ENCODE measurements at places on chromosomes 6 and 20. TPM values are rescaled to one million over a fixed set of nuclear protein-coding genes. Genes with fewer than 3 reads are reported as not detected.

GRCh38 chr6:27187231-27188060 lies 60.1 kb upstream of the PRSS16 start:
- peak; percentile 10 for DNase-seq

DNA sequence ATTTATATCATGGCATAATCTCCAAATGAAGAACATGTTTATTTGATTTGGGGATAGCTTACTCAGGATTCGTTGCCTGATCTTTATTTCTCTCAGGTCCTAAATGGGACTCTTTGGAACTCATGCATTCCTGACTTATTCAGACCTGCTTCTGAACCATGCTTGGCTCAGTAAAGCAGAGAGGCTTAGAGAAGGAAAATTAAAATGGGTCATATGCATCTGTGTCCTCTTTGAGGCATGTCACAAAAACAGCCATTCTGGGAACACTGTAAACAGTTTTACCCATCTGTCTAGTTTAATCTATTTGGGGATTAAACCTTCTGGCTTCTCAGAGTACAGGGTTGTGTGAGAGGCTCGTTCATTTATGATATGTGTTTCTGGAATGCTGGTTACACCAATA lies 1017.3 kb downstream of the KIF16B start:
- DNase-seq: no peak

DNA sequence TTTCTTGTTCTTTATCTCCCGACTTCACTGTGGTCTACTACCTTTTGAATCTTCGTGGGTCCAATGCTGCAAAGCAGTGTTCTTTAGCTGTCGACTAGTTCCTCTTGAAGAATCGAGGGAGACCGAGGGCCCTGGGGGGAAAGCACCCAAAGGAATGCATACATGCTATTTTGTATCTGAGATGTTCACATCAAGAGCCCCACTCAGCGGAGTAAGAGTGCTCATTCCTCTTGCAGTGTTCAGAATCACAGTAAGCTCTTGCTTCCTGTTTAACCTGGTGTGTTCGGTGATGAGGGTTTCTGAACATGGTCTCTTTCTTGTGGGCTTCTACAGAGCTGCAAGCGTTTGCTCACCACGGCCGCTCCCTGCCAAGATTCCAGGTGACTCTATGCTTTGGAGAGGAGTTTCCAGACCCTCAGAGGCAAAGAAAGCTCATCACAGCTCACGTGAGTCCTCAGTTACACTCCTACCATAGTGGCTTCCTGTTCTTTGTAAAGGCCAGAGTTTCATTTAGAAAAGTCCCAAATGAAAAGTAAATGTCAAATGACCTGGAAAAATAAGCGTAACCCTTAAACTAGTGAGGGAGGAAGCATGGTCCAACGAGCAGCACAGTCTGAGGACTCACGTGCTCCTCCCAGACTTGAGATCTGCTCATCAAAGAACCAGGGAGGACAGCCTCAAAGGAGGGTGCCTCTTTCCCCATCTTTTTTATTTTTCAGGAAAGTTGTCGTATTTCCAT lies 13.3 kb downstream of the IRF4 start:
- DNase-seq: no peak

- peak; percentile 80 for DNase-seq
Observed at GRCh38 chr6:131807644-131808459, at the start of gene ENPP1. Gene ENPP1 (plus strand): TSS chr6:131808020. CDS start chr6:131808036, 16 bp downstream.

Gene TP53INP2
- 11.5 TPM for polyA plus RNA-seq

DNA sequence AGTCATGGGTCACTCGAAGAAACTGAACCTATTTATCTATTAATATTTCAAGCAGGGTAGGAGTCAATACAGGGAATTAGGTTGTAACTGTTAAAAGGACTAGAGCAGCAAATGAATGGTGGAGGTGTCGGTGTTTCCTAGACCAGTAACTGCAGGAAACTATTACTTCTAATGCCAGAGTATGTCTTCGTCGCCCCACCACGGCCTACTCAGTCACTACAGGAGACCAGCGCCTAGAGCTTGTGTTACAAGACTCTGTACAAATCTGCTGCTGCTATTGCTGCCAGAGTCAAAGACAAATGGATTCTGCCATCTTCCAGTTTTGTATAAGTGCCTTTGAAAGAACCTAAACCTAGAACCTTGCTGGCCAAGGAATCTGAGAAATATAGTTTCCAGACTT lies 343.9 kb downstream of the SOX4 start:
- DNase-seq: no peak

DNA sequence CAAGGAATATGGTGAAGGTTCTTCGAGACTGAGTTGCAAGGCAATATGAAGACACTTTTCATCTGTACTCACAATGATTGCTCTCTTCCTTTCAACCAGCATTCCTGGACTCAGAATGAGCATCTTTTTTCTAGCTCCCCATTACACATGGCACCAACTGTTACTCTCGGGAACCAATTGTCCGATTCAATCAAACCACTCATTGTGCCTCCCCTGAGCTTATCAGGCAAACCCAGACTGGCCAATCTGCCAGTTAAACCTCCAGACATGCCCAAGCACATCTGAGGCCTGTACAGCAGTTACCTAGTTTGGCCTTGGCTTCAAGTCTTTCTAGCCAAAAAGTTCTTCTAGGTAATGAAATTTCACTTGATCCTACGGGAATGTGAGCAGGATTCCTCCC lies 164.1 kb downstream of the ID4 start:
- no peak for DNase-seq

DNA sequence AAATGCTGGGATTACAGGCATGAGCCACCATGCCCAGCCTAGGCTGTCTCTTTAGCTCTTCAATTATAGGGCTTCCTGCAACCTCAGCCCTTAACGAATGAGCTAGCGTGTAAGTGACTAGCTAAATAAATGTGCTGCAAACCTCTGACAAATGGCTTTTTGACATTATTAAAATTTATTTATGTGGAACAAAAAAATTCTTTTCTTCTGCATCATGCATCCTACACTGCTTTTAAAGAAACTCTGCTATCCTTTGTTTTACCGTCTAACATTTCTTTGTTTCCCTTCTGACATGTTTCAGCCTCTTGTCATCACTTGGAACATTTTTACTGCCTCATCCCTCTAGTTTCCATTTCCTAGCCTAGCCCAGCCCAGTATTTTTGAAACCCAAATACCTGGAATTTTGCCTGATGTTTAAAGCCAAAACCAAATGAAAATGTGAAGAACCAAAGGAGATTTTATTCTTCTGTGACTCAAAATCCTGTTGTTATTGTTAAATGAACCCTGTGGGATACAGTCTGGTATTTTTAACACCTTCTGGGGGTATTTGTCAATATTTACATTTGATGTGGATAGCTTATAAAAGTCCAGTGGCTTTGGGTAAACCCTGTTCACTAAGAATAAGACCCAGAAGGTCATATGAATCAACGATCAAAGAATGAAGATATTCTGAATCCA lies 9.5 kb downstream of the NT5E start:
- DNase-seq: peak; percentile 75

Gene AURKA
- polyA plus RNA-seq: 6.9 TPM

GRCh38 chr6:2982426-2983117 lies 11.2 kb upstream of the SERPINB6 start:
- DNase-seq: no peak

Gene TFAP2A
- polyA plus RNA-seq: 0.84 TPM

DNA sequence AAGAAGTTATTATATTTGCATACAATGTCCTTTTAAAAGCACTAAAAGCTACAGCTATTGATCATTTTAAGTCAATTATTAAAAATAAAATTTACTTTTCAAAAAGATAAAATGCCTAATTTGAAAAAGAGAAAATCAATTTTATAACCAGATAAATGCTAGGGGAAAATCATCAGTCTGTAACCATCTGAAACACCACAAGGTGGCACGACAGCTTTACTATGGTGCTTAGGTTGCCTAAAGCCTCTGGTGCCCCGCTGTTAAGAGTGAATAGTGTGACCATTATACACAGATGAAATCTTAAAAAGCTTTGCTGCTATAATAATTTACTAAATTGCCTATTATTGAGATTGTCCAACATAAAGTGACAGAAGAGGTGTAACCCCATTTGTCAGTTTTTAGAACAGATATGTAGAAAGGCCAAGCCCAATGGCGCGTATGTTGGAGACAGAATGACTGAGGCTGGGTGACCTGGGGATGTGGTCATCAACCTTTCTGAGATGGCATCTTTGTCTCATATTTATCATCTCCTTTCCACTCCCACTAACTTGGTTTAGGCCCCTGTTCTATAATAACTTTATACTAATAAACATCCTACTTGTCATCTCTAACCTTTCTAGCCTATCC lies 100.8 kb downstream of the MOXD1 start:
- peak; percentile 25 for DNase-seq

Gene LY6G6C
- 0.28 TPM for polyA plus RNA-seq

DNA sequence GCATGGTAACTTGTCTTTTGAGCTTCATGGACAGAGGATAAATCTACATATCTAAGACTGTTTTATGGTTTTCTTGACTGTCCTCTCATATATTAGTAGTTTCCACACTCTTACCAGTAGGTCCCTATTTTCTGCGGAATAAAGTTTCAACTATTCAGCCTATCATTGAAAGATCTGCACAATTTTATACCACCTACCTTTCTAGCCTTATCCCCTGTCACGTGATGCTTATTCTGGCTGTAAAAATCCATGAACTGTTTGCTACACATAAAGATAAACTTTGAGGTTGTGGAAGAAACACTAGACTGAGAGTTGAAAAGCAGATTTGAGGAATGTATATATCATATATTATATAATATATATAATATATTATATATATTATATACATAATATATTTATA lies 423.8 kb downstream of the TENT5A start:
- no peak for DNase-seq

DNA sequence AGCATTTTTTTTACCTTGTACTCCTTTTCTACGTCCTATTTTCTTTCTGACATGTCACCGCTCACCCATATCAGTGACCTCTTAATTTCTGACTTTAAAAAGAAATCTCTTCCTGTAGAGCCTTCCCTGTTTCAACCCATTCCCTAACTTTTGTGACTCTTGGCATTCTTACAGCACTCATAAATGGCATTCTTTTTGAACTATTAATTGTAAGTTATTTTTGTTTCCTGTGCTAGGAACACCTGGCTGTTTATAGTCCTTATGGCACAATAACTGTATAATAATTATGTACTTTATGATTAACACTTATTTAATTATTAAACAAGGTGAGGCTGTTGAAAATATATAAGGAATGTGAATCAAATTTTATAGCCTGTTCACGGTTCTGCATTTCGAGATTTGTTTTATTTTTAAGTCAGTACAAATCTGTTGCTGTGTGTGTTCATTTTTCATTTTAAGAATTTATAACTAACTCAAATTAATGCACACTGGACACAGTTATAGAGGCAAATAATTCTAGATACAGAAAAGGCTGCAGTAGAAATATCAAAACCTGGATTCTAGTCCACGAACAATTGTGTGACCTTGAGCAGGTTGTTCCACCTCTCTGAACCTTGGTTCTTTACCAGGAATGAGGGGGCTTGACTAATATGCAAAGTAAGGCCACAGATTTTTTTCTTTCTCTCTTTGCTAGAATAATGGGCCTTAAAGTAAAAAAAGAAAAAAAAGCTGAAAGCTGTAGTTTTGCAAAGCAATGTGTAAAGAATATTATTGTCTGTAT lies 1.5 kb downstream of the KIZ start:
- no peak for DNase-seq

Gene RRAGD
- 113 TPM for polyA plus RNA-seq

Gene C6orf52
- 1.5 TPM for polyA plus RNA-seq

DNA sequence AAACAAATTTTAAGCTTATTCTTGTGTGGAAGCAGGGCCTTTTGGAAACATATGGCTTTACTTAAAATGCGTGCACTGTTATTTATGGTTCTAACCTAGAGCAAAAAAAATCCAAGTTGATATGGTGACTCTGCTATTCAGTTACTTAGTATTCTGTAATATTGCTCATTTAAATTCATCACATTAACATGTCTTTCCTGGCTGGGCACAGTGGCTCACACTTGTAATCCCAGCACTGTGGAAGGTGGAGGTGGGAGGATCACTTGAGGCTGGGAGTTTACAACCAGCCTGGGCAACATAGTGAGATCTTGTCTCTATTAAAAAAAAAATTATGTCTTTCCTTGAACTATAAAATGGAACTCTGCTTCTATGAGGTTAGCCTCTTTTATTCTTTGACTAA lies 57.8 kb upstream of the SDHAF4 start:
- DNase-seq: no peak

DNA sequence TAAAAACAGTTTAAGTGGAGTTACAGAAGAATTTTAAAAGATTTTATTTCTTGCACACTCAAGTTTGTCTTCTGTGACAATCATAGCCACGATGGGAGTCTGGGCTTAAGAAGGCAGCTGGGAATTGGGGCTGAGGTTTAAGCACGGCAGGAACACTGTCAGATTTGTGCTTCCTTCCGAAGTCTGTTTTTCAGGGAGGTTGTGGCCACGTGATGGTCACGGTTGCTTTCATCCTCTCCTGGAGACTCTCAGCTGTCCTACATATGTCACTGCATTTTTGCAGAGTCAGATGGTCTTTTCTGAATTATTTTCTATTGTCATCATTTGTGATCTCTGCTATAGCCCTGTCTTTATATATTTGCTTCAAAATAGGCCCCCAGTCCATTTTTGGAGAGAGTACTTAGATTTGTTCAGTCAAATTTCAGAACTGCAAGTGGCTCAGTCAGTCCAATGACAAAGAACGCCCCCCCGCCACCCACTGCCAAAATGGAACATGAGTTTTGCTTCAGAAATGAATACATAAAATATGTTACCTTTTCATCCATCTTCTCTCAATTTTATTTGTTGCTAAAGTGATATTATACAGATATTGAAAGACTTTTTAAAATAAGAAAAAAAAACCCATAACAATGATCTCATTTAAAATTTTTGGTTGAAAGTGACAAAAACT lies 111.8 kb upstream of the ZFP64 start:
- DNase-seq: no peak

- DNase-seq: no peak
Observed at GRCh38 chr6:157019115-157019641, 242.0 kb downstream of the ARID1B start.

Gene RAMACL
- polyA plus RNA-seq: 0.46 TPM

Gene HLA-DQB2
- polyA plus RNA-seq: 0.70 TPM

DNA sequence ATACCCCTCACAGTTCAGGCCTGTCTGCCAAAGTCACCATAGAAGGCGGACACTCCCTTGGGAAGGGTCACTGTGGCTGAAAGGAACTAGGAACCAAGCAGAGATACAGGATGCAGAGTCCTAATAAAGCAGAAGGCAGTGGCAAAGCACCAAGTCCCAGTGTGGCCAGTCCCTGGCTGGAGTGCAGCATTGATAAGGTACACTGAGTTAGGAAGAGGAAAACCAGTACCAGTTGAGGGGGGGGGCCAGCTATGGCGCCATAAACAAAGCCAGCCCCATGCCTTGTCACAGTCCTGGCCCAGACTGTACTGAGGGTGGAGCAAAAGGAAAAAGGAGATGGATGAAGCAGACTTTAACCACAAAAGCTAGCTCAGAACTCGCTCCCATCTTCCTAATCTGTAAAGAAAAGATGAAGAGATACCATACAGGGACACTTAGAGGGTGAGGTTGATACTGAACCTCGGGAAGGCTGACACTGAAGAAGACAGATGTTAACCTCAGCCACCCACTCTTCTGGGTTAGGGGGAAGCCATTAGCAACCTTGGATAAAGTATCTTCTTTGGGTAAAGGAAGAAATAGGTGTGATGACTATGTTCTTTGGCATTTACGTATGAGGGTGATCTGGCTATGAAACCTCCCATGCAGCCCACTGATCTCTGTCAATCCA lies 7.8 kb downstream of the ABHD12 start:
- no peak for DNase-seq

GRCh38 chr6:96196633-96197032 lies 180.9 kb downstream of the FUT9 start:
- DNase-seq: no peak

Gene RHAG
- polyA plus RNA-seq: 1.7 TPM

- no peak for DNase-seq
Observed at GRCh38 chr6:68654134-68654533, 19.1 kb downstream of the ADGRB3 start.

Measured in hindlimb muscle (tissue), 1 donor.